ENCODE measurements at places on chromosomes 7 and 10.

- no peak for DNase-seq
Measured at GRCh38 chr7:27219821-27220220, 19.9 kb upstream of the HOXA13 start.

GRCh38 chr7:35716038-35716803 lies 21.3 kb upstream of the HERPUD2 start:
- no peak for DNase-seq

DNA sequence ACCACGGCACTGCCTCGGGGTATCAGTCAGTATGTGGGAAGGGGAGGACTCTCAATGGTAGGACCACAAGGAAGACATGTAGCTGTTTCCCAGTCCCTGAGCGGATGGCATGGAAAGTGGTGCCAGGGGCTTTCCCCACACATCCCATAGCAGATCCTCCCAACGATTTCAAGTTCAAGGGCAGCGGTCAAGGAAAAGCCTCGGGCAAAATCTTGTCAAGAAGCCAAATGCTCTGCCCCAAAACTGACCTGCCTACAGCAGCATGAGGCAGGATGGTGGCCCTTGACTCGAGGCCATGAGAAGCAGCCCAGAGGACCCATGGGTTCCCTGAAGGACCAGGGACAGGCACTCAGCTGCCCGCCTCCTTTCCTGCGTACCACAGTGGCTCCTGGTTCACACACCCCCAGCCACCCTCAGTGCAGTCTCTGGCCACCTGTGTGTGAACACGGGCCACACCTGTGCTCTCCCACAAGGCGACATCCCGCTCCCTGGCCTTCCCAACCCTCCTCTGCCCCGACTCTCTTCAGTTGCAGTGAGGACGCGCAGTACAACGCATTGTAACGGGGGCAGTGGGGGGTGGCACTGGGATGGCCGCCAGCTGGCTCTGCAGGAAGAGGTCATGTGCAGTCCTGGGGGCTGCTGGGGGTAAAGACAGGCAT lies 43.6 kb downstream of the CTBP2 start:
- no peak for DNase-seq

- DNase-seq = peak; percentile 7
Measured at GRCh38 chr10:17961551-17962422, 10.1 kb downstream of the SLC39A12 start.

- no peak for DNase-seq
Measured at GRCh38 chr10:70499836-70500167, 21.2 kb downstream of the PALD1 start.

- DNase-seq = no peak
Measured at GRCh38 chr7:24731313-24731712, 26.0 kb downstream of the GSDME start.

- no peak for DNase-seq
Measured at GRCh38 chr7:100612730-100613390, 520 bp downstream of the MOSPD3 start.

- DNase-seq = no peak
Measured at GRCh38 chr10:48594803-48595538, 9.9 kb downstream of the ARHGAP22 start.

DNA sequence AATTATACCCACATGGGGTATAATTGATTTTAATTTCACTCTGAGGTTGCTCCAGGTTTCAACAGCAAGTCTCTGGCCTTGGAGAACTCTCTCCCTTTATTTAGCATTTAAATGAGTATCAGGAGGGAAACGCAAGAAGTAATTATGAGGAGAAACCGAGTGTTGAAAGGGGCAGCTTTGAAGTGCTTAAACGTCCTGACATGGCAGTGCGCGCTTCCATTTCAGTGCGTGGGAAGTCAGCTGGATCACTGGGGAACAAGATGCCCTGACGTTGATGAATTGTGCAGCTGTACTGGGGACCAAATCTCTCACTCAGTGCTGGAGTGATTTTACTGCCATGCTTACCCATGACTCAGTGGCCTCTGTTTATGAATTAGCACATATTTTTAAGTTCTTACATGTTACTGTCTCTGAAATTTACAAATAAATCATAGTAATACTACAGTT lies 106.0 kb upstream of the PRR15 start:
- no peak for DNase-seq

GRCh38 chr7:35037211-35037525 lies at the start of gene DPY19L1:
DPY19L1 (minus strand) TSS chr7:35037485; CDS start chr7:35037394, 91 bp downstream.
- no peak for DNase-seq

- DNase-seq = no peak
Measured at GRCh38 chr7:2602406-2603043, 29.3 kb upstream of the TTYH3 start.

GRCh38 chr7:125661677-125662076 lies 732.1 kb upstream of the POT1 start:
- no peak for DNase-seq

DNA sequence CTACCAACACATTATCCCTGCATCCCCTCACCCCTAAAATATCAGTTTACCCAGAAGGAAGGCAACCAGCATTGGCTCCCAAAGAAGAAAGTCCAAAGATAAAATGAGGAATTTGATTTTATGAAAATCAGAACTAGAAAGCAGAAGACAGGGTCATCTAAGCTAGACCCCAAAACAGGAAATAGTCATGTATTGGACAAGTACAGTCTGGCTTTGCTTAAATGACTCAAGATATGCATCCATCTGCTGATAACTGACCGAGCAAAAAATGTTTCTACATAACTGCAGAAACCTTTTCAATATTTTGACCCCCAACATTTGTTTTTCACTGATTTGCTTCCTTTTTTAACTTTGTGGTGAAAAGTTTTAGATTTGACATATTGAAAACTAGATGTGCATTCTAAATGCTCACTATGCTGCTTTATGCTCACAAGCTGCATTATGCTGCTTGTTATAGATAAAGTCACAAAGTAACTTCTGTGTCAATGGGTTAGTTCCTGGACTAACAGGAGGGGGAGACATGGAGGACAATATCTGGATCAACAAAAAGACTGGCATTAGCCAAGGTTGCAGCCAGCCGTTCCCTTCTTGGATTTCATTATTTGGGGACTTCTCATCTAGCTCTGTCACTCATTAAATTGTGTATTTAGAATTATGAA lies 227.0 kb downstream of the INHBA start:
- peak; percentile 11 for DNase-seq

GRCh38 chr7:1086588-1087464 lies 1.1 kb upstream of the GPER1 start:
- peak; percentile 76 for DNase-seq

GRCh38 chr7:103574576-103574975 lies 128.6 kb upstream of the SLC26A5 start:
- no peak for DNase-seq

DNA sequence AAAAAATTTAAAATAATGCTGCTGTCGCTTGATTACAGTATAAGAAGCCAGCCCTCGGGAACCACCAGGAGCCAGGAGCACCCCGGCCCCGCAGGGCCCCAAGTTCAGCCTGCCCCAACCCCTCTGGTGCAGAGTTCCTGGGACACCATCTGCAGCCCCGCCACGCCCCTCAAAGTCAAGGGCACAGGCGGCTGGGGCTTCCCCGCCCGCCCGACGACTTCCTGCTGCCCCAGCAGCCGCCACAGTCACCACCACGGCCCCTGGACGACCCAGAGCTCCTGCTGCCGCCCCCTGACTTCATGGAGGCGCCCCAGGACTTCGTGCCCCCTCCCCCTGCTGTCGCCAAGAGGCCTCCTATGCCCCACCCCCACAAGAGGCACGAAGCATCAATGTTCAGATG lies 103.6 kb upstream of the PDSS1 start:
- no peak for DNase-seq

GRCh38 chr10:75408911-75409885 lies 7.6 kb upstream of the ZNF503 start:
- peak; percentile 90 for DNase-seq

DNA sequence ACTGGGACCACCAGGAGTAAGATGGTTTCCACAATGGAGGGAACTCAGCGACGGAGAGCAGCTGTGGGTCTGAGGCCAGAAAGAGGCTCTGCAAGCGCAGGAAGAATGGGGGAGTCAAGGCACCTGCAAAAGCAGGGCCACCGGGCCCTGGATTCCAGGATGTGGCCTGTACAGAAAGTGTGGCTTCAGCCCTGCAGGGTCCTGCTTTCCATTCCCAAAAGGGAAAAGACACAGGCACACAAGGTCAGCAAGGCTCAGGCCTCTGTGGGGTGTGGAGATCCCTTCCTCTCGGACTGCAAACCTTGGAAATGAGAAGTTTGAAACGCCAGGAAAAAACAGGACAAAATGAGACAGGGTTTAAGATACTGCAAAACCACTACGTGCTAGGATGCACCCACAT lies 232.5 kb downstream of the TNS3 start:
- DNase-seq = no peak

- DNase-seq = no peak
Measured at GRCh38 chr7:5380350-5381070, 43.1 kb downstream of the TNRC18 start.

GRCh38 chr7:90592033-90592432 lies 4.1 kb upstream of the CDK14 start:
- DNase-seq = peak; percentile 18

DNA sequence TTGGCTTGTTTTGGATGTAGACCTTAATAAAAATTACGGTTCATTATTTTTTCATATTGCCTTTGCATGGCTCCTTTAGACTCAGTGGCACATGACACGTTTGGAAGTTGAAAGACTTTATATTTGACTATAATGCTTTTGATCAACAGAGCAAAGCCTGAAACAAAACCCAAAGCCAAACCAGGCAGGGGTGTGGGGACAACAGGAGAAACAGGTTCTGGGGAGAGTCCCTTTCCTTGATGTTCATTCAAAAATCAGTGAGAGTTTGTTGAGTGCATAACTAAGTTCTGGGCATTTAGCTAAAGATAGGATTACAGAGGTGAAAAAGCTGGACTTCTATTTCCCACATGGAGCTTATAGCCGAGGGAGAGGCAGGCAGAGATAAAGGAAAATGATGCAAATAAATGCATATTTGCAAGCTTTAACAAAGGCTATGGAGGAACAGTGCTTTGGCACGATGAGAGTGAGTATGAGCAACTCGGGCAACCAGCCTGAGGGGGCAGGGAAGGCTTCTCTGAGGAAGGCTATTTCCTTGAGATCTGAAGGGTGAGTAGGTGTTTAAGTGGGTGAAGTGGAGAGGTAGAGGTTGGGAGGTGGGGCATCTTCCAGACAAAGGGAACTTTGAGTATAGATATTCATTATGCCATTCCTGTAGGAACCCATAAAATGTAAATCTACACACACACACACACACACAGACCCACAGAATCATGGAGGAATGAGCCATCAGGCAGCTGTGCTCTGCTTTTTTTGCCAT lies 34.5 kb upstream of the PDZD8 start:
- DNase-seq = no peak

DNA sequence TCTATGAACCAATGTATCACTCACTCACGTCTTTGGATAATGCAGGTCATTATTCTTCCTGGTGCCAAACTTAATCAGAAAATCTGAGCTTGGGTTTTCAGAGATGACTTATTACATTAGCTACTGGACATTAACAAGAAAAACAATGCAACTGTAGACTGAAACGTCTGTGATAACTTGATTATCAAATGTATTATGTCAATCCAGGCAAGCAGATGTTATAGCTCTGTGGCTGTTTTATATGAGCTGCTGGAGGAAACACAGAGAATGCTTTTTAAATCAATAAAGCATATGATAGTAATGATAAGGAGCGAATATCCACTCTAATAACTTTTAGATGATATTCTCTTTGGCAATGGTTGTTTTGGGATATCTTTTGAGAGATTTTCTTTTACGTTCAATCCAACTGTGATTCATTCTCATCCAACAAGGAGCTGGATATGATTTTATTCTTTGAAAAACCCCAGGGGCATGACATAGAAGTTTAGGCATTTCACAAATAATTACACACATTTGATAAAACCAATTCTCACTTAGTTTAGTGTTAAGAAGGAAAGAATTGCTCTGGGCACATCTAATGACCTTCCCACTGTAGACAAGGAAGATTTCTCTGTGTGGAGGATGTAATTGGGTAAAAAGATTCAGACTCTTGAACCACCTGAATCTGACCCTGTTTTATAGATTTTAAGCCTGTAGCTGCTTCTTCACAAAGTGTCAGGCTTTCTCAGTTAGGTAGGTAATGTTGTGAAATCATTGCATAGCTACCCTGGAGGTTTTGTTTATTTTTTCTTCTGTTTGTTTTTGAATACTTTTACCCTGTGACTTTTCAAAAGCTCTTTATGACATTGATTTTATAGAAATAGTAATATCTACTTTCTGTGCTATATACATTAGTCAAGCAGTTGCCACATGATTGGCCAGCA lies 1124.7 kb downstream of the DNAJB9 start:
- DNase-seq = no peak

GRCh38 chr10:101217450-101218281 lies 11.6 kb downstream of the LBX1 start:
- DNase-seq = peak; percentile 55

DNA sequence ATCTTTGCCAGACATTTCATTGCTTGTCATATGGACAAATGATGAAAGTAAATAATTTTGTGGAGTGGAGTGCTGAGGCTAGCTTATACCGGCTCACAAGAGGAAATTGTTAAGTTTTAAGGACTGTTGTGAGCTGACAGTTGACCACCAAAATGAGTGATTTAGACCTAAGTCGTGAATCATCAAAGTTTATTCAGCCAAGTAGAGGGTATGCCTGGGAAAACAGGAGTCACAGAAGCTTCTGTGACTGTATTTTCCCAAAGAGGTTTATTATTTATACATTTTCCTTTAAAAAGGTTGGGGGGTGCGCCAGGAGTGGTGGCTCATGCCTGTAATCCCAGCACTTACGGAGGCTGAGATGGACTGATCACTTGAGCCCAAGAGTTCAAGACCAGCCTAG lies 21.8 kb downstream of the MRPS24 start:
- DNase-seq = no peak

DNA sequence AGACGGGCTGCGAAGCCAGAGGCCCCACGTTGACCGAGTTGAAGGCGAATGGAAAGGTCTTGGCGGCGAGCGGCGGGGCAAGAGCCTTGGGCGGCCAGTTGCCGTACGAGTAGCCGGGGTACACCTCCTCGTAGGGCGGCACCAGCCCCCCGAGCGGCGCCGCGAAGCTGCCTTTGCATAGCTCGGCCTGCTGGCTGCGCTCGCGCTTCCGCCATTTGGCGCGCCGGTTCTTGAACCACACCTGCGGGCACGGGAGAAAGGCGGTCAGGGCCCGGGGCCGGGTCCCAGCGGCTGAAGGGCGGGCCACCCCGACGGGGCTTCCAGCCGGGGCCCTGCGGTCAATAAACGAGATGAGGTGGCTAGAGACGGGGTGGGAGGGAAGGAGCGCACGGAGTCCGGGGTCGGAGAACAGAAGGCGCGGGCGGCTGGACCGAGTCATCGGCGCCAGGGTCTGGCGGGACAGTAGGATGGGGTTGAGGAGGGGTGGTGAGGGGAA lies 4.8 kb downstream of the ELOVL3 start:
- DNase-seq = no peak

- DNase-seq = peak; percentile 93
Measured at GRCh38 chr7:150787321-150788281, 12.6 kb downstream of the TMEM176B start.

GRCh38 chr10:7410301-7410861 lies 453 bp downstream of the SFMBT2 start:
- peak; percentile 47 for DNase-seq

GRCh38 chr10:61987951-61988379 lies 86.5 kb downstream of the ARID5B start:
- DNase-seq = peak; percentile 93

- peak; percentile 69 for DNase-seq
Measured at GRCh38 chr7:27173511-27173955, 587 bp downstream of the HOXA10 start.

GRCh38 chr7:117012696-117013095 lies 59.4 kb downstream of the ST7 start:
- DNase-seq = peak; percentile 57

GRCh38 chr10:119555178-119555784 lies 12.8 kb upstream of the RGS10 start:
- no peak for DNase-seq
